ENCODE measurements at places on chromosomes 3 and 15. TPM values are rescaled to one million over a fixed set of nuclear protein-coding genes. Genes with fewer than 3 reads are reported as not detected.
A peak's percentile ranks its signal among the peaks of the same experiment; 100 is the strongest.

Gene PDZRN3
- total RNA-seq: 3.5 TPM

Gene IL17RC
- total RNA-seq: 23.2 TPM

Gene KCNAB1
- 0.96 TPM for total RNA-seq

Gene SAXO2
- not detected for total RNA-seq

Gene PLCH1
- 0.60 TPM for total RNA-seq

Gene PTPRG
- 44.9 TPM for total RNA-seq

Gene MORC1
- not detected for total RNA-seq

DNA sequence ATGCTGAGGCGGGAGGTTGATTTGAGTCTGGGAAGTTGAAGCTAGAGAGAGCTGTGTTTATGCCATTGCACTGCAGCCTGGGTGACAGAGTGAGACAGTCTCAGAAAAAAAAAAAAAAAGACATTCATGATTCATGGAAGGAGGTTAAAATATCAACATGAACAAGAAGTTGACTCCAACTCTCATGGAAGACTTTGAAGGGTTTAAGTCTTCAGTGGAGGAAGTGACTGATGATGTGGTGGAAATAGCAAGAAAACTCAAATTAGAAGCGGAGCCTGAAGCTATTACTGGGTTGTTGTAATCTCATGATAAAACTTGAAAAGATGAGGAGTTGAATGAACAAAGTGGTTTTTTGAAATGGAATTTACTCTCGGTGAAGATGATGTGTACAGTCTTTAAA lies 491.8 kb downstream of the SQOR start:
- no peak for DNase-seq

DNA sequence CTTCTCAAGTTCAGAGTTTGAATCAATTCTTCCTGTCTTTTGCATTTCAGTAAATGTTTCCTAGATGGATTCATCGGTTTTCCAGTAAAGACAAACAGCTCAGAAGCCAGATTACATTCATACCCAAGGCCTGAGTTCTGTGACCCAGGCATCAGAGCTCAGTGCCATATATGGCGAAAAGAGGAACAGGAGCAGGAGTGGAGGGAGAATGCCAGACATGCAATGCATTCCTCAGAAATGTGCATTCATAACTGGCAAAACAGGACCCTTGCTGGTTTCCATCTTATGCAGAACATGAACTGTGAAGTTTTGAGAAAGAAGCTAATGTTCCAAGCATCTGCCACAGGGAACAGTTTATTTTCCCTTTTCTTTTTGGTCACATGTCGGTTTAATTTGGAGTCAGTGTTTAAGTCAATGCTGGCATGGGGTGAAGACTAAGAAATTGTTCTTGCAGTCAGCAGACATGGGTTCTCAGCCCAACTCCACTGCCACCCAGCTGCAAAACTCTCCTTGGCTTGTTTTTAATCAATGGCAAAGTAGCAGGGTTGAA lies 116.5 kb downstream of the LPP start:
- DNase-seq: peak; percentile 93

DNA sequence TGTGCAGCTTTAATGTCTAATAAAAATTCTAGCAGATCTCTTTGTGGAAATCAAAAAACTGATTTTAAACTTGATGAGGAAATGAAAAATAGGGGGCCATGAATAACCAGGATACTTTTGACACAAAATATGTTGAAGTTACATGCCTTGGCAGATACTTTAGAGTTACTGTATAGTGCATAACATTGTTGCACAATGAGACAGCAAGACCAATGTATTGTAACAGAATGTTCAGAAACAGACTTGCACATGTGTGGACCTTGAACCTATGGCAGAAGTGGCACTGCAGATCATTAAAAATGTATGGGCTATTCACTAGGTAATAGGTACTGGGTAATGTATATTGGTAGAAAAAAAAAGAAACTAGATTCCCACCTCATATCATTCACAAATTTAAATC lies 343.0 kb upstream of the ARL6 start:
- no peak for DNase-seq

DNA sequence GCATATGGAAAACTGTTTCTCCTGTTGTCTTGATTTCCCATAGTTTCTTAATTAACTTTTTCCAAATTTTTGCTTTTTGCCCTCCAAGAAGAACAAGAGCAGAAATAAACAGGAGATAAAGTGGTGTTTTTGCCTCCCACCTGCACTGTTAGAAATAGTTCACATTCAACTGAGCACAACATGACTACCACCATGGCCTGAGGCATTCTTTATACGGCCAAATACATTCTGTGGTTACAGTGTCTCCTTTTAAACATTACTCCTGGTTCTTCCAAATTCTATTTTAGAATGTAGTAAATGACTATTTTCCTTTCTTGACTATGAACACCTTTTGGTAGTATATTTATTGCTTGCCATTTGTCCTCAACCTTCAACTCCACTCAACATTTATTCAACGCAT lies 98.5 kb downstream of the LARS2 start:
- DNase-seq: peak; percentile 51

DNA sequence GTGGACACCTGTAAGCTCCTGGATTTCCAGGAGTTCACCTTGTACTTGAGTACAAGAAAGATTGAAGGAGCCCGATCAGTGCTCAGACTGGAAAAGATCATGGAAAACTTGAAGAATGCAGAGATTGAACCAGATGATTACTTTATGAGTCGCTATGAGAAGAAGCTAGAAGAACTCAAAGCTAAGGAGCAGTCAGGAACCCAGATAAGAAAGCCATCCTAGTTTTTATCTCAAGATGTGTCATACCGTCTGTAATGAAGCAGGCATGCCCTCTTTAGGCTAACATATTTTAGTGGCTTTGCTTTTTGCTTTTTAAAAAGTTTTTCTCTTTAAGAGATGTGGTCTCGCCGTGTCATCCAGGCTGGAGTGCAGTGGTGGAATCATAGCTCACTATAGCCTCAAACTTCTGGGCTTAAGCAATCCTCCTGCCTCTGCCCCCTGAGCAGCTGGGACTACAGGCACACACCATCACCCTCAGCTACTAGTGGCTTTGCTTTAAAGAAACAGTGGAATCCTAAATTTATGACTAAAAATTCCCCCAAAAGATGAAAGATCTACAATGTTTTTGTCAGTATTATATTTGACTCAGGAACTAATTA lies 28.1 kb downstream of the EXOG start:
- DNase-seq: no peak

DNA sequence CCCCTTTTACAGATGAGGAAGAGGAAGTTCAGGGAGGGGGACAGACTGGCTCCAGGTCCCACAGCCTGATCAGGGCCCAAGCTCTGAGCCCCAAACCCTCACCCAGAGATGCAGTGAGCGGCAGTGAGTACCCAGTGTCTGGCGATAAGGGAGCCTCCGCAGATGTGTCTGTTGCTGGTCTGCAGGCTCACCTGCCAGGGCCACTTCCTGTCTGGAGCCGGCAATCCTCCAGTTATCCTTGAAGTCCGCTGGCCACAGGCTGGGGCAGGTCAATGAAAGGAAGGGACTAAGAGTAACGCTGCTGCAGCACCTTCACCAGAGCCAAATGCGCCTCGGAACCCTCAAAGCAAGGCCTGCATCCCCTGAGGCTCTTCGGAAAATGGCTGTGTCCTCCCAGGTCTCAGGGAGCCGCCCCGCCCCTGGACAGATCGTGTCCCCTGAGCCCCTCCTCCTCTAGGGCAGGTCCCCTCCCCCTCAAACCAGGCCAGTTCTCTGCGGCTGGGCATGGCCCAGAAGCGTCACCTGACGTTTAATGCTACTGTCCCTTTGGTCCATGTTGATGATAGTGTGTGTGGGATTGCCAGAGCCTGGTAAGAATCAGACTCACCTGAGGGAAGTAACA lies 51.5 kb downstream of the MYL3 start:
- no peak for DNase-seq

DNA sequence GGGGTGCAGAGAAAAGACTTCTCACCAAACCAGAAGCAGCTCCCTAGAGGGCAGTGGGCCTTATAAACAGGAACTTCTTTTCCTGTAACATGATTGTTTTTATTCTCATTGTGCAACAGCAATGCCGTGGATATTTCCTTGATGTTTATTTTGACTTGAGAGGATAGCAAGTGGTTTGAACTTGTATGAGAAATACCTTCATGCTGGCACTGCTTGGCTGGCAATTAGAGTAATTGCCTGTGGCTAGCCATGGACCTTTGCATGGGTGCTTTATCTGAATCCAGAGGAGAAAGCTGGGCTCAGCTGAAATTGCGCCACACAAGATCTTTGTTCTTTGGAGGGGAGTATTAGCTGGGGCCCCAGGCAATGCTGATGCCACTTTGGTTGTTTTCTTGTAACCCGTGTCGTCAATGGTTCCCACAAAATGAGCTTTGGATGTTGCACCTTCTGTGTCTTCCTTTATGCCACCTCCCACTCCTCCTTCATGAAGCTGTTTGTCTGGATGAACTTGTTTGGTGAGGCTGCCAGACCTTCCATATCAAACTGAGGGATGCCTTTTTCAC lies 37.9 kb downstream of the CMTM8 start:
- DNase-seq: no peak

DNA sequence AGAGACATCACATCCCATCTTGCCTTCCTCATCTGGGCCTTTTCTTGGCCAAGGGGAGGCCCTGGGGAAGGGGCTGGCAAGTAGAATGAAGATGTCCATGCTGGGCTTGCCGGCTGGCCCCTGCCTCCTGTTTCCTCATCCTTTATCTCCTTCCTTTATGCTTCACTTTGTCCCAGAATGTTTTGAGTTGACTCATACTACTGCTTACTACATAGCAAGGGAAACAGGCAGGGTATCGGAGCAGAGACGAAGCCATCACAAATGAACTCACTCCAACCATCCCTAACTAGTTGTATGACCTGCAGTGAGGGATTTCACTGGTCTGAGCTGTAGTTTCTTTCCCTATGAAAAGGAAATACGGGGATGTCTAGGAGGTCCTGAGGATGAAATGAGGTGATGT lies 66.0 kb downstream of the CHDH start:
- DNase-seq: no peak

DNA sequence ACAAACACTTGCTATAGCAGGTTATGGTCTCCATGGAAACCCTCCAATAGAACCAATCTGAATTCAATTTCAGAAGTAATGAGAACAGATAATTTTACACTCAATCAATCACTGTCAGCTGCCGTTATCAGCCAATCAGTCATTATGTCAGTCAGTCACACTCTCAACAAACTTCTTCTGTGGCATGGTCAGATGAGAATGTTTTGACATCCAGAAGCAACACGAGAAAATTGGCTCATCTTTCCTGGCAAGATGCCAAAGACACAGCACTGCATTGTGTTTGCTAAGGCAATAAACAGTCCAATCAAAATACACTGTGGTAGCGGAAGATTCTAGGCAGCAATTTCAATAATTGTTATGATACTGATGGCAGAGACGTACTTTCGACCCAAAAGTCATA lies 190.7 kb downstream of the RORA start:
- DNase-seq: peak; percentile 5

GRCh38 chr15:72536506-72536905 lies 62.4 kb downstream of the ARIH1 start:
- DNase-seq: no peak

- no peak for DNase-seq
Measured at GRCh38 chr3:72189339-72189738, 404.4 kb upstream of the PROK2 start.

DNA sequence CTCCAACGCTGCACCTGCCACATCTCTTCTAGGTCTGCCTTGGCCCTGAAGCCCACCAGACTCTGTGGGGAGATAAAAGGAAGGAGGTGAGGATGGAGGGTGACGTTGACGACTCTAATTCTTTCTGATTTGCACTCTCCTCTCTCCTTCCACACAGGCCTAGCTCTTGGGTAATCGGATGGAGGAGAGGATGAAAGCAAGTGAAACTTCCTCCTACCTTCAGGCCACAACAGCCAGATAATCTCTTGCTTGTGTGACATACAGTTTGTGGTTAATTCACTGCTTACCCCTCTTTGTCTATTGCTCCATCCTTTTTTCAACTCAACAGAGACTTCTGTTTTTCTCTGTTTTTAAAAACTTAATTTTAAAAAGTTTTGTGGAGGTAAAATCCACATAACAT lies 208.1 kb downstream of the SV2B start:
- DNase-seq: no peak

GRCh38 chr3:114649331-114649730 lies 355.5 kb downstream of the TIGIT start:
- DNase-seq: peak; percentile 74

- DNase-seq: no peak
Measured at GRCh38 chr3:107919239-107919638, 171.6 kb downstream of the CD47 start.

GRCh38 chr15:72562386-72562785 lies 88.3 kb downstream of the ARIH1 start:
- DNase-seq: no peak

- no peak for DNase-seq
Measured at GRCh38 chr3:21356402-21356801, 394.6 kb downstream of the ZNF385D start.

DNA sequence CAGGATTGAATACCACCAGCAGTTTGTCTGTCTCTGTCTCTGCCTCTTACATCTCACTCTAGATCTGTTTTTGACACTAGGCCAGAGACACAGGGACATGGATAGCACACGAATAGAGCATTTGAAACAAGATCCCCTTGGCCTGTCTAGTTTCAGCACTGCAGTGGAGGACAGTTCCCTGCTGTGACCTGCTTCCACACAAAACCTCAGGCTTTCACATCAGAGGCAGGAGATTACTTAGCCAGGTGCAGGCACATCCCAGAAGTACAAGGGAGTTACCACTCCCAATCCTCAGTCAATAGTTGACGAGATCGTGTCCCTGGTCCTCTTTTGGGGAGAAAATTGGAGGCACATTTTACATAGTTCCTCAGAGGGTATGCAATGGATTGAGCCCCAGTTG lies 34.0 kb upstream of the CCK start:
- peak; percentile 45 for DNase-seq

GRCh38 chr3:171874879-171875278 lies 31.7 kb downstream of the TMEM212 start:
- DNase-seq: no peak

DNA sequence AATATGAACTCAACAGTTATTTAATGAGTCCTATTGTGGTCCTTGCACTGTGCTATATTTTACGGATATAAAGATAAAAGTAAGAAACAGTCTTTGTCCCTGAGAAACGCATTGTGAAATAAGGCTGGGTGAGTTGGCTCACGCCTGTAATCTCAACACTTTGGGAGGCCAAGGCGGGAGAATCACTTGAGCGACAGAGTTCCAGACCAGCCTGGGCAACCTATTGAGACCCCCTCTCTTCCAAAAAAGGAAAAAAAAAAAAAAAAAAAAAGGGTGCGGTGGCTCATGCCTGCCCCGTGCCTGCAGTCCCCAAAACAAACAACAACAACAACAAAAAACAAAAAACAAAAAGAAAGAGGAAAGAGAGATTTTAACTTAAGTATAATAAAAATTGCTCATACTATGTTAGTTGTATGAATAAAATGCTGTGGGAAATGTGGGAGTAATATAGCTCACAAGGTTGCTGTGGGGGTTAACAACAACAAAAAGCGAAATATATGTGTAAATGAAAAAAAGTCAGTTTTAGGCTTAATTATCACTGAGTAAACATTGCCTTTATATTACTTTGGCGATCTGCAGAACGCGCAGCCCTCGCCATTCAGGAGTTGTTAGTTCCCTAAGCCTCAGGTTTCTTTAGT lies 461 bp upstream of the FNDC3B start:
- no peak for DNase-seq

- DNase-seq: peak; percentile 63
Measured at GRCh38 chr3:196073255-196073753, 8.6 kb downstream of the TFRC start.

Measured in RPMI7951 (cell line).